ENCODE measurements at places on chromosomes 1 and 21.

DNA sequence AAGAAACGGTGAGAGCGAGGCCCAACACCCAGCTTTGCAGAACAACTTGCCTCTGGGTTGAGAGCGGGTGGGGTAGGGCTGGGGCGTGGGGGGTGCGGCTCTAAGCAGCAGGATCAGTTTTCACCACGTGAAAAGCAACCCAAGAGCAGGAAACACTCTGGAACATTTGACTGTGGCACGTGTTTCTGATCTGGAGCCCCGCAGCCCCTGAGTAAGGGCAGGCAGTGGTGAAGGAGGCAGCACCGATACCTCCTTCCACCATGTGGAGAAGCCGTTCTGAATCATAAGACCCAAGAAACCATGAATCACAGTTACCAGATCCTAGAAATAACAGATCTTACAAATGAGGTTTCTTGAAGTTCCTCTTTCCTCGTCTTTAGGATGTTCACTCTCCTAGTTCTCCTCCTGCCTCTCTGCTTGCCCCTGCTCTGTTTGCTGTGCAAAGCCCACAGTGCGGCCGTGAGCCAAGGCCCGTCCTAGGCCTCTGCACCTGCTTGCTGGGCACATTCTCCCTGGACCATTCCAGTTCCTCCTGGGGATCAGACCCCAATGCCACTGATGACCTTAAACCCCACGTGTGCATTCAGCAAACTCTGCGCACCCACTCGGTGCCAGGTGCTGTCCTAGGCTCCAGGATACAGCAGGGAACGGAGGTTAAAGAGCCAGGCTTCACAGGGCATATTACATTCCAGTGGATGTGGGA is 31.9 kb downstream of the SLC1A7 start:
- no peak for DNase-seq

DNA sequence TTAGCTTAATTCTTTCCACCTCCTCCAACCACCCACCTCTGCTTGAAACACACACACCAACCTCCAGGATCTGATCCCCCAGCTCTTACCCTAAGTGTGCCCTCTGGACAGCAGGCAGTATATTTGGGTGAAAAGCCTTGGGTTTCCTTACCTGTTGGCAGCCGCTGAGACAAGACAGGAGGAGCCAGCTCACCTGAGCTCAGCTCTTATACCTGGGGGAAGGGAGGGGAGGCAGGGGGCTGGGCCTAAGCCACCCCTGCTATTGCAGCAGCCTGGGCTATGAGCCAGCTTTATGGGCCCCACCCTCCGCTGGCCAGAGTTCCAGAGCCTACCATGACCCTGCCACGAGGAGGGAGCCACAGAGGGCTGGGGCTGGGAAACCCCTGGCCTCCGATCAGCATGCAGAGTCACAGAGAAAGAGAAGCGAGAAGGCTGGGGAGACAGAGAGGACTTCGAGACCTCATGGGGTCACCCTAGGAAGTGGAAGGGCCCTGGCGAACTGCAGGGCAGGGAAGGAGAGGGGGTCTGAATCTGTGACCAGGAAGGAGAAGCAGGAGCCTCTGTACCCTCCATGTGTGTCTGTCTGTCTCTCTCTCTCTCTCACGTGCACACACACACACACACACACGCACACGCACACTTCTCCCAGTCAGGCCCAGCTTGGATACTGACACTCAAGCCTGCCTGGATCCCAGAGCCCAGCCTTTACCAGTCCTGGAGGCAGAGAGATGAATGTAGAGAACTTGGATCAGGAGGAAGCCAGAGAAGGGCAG is at the start of gene S100A14:
Gene S100A14, minus strand, starts transcription at position 182 of the 773 bp plus-strand sequence. CDS start 467 bp downstream, outside the sequence.
- no peak for DNase-seq

GRCh38 chr1:41025979-41026819 is 4.7 kb upstream of the SLFNL1 start:
- DNase-seq, result no peak

- DNase-seq, result no peak
These were observed 35.2 kb upstream of the EXOSC10 start for GRCh38 chr1:11134898-11135266.

GRCh38 chr1:167601442-167602383 is 28.3 kb upstream of the RCSD1 start:
- no peak for DNase-seq

DNA sequence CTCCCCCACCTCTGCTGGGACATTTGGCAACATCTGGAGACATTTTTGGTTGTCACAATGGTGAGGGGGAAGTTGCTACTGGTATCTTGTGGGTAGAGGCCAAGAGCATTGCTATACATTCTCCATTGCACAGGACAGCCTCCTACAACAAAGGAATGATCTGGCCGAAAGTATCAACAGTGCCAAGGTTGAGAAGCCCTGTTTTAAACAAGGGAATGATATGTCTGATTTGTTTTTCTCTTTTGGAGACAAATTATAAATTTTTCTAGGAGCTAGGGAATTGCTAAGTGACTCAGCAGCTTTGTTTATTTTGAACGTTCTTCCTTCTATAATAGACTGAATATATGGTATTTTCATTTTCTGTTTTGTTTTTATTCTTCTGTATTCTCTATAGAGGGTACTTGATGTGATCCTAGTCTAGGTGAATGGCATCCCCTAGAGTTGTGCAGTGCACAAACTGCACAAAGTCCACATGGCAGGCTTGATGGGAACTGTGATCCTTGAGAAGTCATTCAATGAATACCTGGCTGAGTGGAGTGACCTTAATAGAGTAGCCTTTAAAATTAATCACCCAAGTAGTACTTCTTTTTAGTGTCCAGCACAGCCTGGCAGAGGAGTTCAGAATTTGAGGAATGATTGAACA is 288.6 kb upstream of the USP24 start:
- DNase-seq, result no peak

GRCh38 chr21:21230672-21231071 is 232.5 kb downstream of the NCAM2 start:
- no peak for DNase-seq

- no peak for DNase-seq
These were observed 25.2 kb downstream of the ARHGEF10L start for GRCh38 chr1:17564458-17565393.

GRCh38 chr1:83999316-83999819 is 436 bp upstream of the TTLL7 start:
- no peak for DNase-seq

- DNase-seq, result no peak
These were observed 35.9 kb downstream of the FHAD1 start for GRCh38 chr1:15282810-15283474.

GRCh38 chr1:156836041-156836654 is 19.5 kb upstream of the SH2D2A start:
- no peak for DNase-seq

DNA sequence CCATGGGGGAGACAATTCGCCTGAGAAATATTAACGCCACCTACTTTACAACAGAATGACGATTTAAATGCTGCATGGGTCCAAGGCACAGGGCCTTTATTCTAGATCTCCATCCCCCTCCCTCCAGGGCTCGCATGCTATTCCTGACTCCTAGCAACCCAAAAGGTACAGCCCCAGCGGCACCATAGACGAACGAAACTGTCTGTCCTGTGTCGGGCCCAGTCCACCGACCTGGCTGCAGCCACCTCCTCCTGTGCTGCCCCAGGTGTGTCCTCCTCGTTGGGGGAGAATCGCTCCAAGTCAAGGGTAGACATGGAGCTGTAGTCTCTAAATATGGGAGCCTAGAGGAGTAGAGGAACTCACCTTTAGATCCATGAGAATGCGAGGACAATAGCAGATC is 196.5 kb downstream of the TOMM20 start:
- no peak for DNase-seq

DNA sequence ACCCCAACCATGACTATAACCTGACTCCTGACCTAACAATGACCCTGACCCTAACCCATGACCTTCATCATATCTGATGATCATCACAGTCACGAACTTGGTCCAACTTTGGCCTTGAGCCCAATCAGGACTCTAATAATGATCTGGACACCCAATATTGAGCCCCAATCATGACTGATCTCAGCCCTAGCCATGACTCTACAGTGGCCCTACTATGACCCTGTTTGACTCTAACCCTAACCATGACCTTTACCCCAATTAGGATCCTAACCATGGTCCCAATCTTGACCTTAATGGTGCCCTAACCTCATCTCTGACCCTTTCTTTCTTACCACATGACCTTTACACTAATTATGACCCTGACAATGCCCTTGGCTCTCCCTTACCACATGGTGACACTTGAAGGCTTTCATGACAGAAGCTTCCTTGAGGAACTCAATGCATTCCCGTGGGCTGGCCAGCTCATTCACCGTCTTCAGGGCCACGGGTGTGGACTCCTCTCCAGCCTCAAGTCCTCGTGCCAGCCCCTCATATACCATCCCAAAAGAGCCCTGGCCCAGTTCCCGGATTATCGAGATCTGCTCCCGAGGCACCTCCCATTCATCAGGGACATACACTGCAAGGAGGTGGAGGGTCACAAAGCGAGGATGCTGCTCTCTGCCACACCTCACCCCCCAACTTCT is 16.2 kb downstream of the INSRR start:
- no peak for DNase-seq

- DNase-seq, result no peak
These were observed 137.2 kb downstream of the ADGRL2 start for GRCh38 chr1:81937791-81938450.

- DNase-seq, result no peak
These were observed 4.9 kb downstream of the CSTB start for GRCh38 chr21:43771199-43771675.

DNA sequence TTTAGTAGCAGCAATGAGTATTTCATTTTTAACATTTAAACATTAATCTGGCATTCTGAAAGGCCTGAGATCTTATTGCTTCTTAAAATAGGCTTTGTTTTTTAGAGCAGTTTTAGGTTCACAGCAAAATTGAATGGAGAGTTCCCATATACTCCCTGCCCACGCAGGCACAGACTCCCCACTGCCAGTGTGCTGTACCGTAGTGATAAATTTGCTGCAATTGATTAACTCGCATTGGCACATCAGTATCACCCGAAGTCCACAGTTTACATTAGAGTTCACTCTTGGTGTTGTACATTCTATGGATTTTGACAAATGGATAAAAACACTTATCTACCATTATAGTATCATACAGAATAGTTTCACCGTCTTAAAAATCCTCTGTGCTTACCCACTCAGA is 71.8 kb upstream of the ERRFI1 start:
- no peak for DNase-seq

DNA sequence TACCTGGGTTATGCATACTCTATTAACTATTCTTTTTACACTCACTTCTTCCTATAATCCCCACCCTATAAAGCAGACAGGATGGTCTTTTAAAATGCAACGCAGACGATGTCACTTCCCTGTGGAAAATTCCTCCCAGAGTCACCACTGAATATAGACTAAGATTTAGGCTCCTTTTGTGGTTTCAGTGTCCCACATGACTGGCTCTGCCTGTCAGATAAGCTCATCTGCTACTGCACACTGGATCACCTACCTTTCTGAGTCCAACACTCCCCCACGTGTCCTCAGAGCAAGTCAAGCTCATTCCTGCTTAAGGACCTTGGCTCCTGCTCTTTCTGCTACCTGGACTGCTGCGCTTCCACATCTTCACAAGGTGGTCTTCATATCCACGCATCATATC is 73.0 kb upstream of the SIPA1L2 start:
- DNase-seq, result no peak

DNA sequence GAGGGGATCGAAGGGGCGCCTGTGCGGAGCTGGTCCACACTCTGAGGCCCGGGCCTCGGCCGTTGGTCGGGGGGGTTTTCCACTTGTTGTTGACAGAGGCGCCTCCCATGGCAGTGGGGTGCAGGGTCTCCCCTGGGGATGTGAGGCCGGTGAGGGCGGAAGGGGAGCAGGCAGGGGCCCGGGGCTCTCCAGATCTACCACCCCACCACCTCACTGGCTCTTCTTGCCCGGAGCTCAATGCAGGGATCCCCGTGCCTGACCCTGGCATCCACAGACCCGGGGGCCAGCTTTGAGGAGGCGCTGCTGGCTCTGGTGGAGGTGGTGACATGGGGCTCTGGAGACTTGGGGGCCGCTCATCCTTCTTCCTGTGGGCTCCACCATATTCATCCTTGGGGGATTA is 7.1 kb upstream of the PEX10 start:
- no peak for DNase-seq

GRCh38 chr21:17610911-17611310 is 1.8 kb downstream of the BTG3 start:
- DNase-seq, result no peak

- DNase-seq, result no peak
These were observed 22.2 kb upstream of the STRIP1 start for GRCh38 chr1:110012100-110012780.

- no peak for DNase-seq
These were observed 503 bp upstream of the PIGM start for GRCh38 chr1:160032165-160032820.

DNA sequence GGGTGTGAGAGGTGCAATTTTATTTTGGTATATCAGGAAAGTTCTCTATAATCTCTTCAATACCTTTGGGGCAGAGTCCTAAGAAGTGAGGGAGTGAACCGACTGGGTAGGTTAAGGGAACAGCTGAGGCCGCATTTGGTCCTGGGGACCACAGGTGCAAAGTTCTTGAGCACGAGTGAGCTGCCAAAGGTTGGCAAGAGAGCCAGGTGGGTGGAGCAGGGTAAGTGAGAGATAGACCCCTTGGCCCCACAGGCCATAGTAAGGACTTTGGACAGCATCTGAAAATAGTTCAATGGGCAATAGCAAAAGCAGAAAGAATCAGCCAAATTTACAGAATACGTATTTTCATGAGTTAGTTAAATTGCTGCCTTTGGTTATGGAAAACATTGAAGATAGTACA is 11.0 kb upstream of the NID1 start:
- no peak for DNase-seq

DNA sequence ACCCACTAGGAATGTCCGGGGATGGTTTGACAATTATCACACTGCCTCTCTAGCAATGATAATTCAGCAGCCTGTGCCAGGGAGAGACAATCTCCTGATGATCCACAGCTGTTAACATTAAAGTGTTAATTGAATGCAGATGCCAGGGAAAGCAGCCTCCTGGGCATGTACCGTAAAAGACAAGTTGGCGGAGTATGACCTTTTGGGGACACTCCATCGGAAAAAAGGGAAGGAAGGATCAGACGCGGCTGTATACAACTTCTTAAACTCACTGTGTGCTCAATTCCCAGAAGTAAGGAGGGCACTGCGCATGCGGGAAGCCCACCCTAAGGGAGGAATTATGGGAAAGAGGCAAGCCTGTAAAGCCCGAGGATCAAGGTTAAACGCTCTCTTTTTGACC is 62.6 kb downstream of the MAP3K7CL start:
- DNase-seq, result no peak

- DNase-seq, result peak; percentile 37
These were observed 48.7 kb upstream of the SLC19A1 start for GRCh38 chr21:45590726-45591618.
